ENCODE measurements at places on chromosomes 13 and 19. TPM values are rescaled to one million over a fixed set of nuclear protein-coding genes. Genes with fewer than 3 reads are reported as not detected.

GRCh38 chr13:37344056-37344455, 238.6 kb upstream of the CSNK1A1L start:
- no peak overlapping the region for H3K4me3 ChIP-seq

GRCh38 chr13:98800078-98800477, 47.6 kb upstream of the SLC15A1 start:
- H3K27ac ChIP-seq = no peak overlapping the region
- DNase-seq = no peak

GRCh38 chr13:101567841-101568240, 115.4 kb downstream of the ITGBL1 start:
- no peaks in the 10 kb centered on the region for H3K36me3 ChIP-seq
- H3K27ac ChIP-seq = no peak overlapping the region
- no peak overlapping the region for H3K4me3 ChIP-seq
- no peaks in the 10 kb centered on the region for H3K27me3 ChIP-seq
- DNase-seq = no peak
- H3K4me1 ChIP-seq = no peaks in the 10 kb centered on the region

DNA sequence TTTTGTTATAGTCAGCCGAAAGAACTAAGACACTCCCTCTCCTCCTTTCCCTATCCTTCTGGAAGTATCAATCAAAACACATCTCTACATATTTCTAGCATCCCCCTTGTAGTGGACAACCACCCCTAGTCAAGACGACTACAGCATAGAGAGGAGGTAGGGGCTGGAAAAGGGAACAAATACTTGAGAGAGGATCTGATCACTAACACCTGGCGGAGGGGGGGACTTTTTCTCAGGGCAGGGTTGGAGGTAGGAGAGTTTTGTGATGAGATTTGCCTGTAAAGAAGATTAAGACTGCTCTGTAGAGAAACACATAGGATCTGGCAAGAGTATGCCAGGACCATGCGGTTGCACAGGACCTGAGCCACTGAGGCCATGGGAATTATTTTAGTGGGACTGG, 208.1 kb downstream of the SHISA2 start:
- H3K4me3 ChIP-seq = no peak overlapping the region

- no peak for DNase-seq
- H3K27ac ChIP-seq = no peak overlapping the region
- no peak overlapping the region for H3K4me3 ChIP-seq
- no peaks in the 10 kb centered on the region for H3K27me3 ChIP-seq
- H3K4me1 ChIP-seq = peaks cover 16% of the 10 kb centered on the region
- no peaks in the 10 kb centered on the region for H3K36me3 ChIP-seq
Measured at GRCh38 chr13:109584844-109585361, 201.5 kb downstream of the IRS2 start.

GRCh38 chr19:38265213-38265861, 964 bp downstream of the SPINT2 start:
- H3K27me3 ChIP-seq = no peaks in the 10 kb centered on the region
- peak overlapping the region; percentile 94 for H3K27ac ChIP-seq
- H3K4me3 ChIP-seq = peak overlapping the region; percentile 28

ICAM4 gene
- total RNA-seq = 7.9 TPM
